ENCODE measurements at places on chromosomes 6 and 20.

DNA sequence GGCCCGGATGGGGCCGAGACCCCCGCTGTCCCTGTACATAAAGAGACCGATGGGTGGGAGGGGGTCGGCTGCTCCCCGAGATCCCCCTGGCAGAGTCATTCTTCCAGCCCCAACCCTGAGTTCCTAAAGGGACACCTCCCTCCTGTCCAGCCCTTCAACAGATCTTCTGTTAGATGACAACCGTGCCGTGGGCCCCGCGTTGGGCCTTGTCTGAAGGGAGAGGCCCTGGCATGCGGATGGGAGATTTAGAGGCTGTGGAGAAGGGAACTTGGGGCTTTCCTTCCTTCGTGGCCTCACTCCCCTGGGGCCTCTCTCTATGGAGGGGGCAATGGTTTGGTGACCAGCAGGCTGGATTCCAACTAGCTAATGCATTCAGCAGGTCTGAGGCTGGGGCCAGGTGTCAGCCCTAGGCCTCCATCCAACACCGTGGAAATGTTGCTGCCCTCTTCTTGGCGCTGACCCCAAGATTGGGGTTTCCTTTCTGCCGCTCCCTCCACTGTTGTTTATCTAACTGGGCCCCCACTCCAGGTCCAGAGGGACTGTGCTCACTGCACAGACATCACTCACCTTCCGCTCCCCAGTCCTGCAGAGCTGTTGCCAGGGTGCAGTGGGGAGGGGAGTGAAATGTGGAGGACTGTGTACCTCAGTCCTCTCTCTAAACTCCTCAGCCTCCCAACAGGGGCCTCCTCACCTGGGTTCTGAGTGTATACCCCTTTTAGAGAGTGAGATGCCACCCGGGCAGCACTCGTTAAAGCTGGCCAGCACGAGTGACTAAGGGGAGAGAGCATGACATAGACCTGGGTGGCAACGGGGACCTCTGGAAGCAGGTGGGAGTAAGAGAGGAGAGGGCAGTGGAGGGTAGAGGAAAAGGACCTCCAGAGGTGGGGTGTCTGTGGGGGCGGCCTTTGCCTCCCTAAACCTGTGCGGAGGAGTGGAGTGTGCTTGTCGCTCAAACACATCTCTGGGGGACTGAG, 6.7 kb downstream of the TMEM151B start:
- DNase-seq: no peak

DNA sequence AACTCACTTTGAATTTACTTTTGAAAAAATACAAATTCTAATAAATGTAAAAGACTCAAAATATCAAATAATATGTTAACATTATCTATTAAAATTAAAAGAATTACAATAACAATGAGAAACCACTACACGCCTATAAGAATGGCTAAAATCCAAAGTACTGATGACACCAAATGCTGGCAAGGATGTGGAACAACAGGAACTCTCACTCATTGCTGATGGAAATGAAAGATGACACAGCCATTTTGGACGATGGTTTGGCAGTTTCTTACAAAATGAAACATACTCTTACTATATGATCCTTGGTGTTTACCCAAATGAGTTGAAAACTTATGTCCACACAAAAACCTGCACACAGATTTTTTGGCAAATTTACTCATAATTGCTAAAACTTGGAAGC, 15.6 kb upstream of the STX11 start:
- DNase-seq: no peak

DNA sequence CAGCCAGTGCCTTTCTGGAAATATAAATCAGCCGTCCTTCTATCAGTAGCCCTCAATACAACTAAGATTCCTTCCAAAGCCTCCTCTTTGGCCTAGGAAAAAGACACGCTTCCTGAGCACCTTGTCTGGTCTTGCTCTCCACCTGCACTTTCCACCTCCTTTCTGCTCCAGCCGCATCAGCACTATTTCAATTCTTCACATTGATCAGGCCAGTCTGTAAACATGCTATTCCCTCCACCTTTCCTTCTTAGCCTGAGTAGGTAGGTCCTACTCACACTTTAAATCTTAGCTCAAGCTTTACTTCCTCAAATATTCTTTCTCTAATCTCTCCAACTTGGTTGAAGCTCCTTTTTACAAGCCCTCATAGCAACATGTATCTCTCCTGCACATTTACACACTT, 11.4 kb downstream of the RANBP9 start:
- DNase-seq: no peak

DNA sequence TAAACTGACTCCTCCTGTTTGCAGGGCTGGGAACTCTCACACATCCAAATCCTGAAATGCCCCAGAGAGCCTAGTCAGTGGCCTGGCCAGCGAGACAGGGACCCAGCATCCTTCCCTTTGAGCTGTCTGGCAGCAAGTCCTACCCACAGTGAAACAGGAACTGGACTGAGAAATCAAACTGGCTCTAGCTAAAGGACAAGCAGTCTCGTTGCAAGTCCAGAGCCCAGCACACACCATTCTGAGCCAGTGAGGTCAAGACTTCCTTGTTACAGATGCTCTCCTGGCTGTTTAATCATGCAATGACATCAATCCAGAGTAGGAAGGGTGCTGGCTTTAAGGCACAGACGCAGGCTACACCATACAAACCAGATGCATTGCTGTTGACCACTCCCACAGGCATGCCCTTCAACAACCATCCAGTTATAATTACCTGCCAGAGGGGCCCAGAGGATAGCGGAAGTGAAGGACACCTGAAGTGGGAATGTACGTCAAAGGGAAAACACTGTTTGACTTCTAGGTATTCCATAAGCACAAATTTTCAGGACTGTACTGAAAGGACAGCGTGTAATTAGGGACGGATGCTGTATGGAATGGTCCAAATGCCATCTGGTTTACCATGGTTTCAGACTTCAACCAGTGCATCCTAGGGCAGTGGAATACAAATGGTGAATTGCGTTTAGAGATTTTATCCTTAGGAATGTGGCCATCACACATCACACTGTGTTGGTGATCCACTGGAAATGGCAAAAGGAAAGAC, 114.4 kb downstream of the SLC23A2 start:
- DNase-seq: no peak

GRCh38 chr6:10720265-10720959, 2.5 kb upstream of the TMEM14C start:
- DNase-seq: peak; percentile 47

- no peak for DNase-seq
These were observed 12.6 kb downstream of the GFOD1 start for GRCh38 chr6:13474787-13475186.

- no peak for DNase-seq
These were observed 167.8 kb downstream of the SLC24A3 start for GRCh38 chr20:19380211-19380610.

DNA sequence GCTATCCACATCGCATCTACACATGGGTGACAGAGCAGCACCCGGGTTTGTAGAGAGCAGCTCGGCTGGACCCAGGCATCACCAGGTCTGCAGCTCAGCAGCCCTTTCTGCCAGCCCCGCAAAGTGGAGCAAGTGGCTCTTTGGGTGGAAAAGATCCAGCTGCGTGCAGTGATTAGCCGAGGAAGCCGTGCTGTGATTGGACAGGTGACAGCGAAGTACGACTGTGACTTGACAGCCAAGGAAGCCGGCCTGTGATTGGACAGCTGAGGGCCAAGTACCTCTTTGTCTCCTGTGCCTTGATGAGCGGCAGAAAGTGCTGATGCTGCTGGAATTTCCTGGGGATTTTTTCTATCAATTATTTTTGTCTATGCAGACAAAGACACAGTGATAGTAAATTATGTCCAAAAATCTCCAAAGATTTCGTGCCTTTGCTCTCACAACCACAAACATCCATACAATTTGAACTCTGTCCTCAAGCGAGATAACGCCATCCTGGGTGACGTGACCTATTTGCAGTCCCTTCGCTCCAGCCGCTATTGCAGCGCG, 62.3 kb upstream of the GPR31 start:
- DNase-seq: no peak

DNA sequence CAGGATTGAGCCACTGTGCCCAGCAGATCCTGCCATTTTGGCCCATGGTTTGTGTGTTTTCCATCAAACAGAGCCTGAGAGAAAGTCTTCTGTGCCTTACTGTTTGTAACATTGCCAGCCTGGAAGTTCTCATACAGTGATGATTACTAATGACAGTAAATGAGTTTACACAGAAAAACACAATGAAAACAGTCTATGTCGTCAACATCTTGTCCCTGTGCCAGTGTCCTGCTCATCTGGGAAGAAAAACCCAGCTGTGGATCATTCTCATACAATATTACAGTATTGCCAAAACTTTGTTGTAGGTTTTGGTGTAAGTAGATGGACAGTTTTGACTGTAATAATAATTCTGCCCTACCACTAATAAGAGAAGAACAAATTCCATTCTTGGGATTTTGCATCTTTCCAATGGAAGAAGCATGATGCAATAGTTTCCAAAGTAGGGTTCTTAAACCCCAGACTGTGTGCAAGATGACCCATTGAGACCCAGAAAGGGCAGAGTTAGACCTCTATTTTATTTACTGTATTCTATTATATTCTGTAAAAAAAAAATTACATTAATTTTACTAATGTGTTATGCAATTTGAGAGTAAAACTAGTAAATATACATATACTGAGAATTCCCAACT, 135.0 kb upstream of the JARID2 start:
- no peak for DNase-seq

GRCh38 chr6:128230267-128230989, 290.0 kb downstream of the PTPRK start:
- no peak for DNase-seq

Measured in stimulated activated CD4-positive, alpha-beta T cell treated with anti-CD3 and anti-CD28 coated beads, Interleukin-4, amount 100 ng/mL, for 48 hours (primary cell).